K562 (cell line): ENCODE measurements at places on chromosomes 3 and 15. TPM values are rescaled to one million over a fixed set of nuclear protein-coding genes. Genes with fewer than 3 reads are reported as not detected.

- no peak for DNase-seq
- no peaks in the 10 kb centered on the region for H3K36me3 ChIP-seq
- no peak overlapping the region for H3K27ac ChIP-seq
- no peak overlapping the region for H3K4me3 ChIP-seq
- peaks cover 7% of the 10 kb centered on the region; the same call in 1 of the 2 replicates for H3K27me3 ChIP-seq
Observed at GRCh38 chr3:16378920-16379319, 113.9 kb downstream of the OXNAD1 start.

GRCh38 chr3:57756528-57757401 lies 656 bp downstream of the SLMAP start:
- H3K27ac ChIP-seq = peak overlapping the region; percentile 96
- no peaks in the 10 kb centered on the region for H3K27me3 ChIP-seq
- peaks cover 18% of the 10 kb centered on the region for H3K4me1 ChIP-seq
- peaks cover 28% of the 10 kb centered on the region for H3K36me3 ChIP-seq
- peak overlapping the region; percentile 71 for H3K4me3 ChIP-seq

FBXL22 gene
- not detected in 2 replicates for total RNA-seq

GRCh38 chr3:181868576-181869082 lies 156.9 kb downstream of the SOX2 start:
- H3K27ac ChIP-seq = no peak overlapping the region
- H3K4me3 ChIP-seq = no peak overlapping the region
- no peaks in the 10 kb centered on the region for H3K4me1 ChIP-seq
- H3K27me3 ChIP-seq = no peaks in the 10 kb centered on the region
- no peaks in the 10 kb centered on the region for H3K36me3 ChIP-seq

TOPAZ1 gene
- not detected in 2 replicates for total RNA-seq

GRCh38 chr3:49279376-49279775 lies 2.3 kb upstream of the C3orf62 start:
- H3K4me1 ChIP-seq = no peaks in the 10 kb centered on the region; the same call in 1 of the 2 replicates
- peaks cover 53% of the 10 kb centered on the region for H3K36me3 ChIP-seq
- no peaks in the 10 kb centered on the region for H3K27me3 ChIP-seq
- H3K4me3 ChIP-seq = no peak overlapping the region

DNA sequence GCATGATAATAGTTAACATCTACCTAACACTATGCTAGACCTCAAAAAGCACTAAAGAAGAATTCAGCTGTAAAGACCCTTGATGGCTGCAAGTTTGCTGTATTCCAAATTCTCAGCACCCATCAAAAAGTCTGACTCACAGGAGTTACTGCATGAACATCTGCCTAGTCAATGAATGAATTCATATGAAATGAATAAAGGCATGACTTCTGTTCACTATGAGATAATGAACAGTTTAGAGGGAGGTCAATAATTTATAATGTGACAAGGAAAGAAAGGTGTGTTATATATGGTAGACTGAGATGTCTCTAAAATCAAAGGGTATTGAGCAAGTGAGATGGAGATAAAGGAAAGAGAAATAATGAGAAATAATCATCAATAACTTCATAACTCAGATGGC lies 508.2 kb upstream of the TGFBR2 start:
- no peaks in the 10 kb centered on the region for H3K4me1 ChIP-seq
- H3K36me3 ChIP-seq = no peaks in the 10 kb centered on the region
- H3K27me3 ChIP-seq = no peaks in the 10 kb centered on the region
- H3K27ac ChIP-seq = no peak overlapping the region

GRCh38 chr3:179149406-179149867 lies 1.3 kb downstream of the PIK3CA start:
- peak overlapping the region; percentile 90 for H3K27ac ChIP-seq
- H3K36me3 ChIP-seq = no peaks in the 10 kb centered on the region
- H3K27me3 ChIP-seq = no peaks in the 10 kb centered on the region
- DNase-seq = no peak

DNA sequence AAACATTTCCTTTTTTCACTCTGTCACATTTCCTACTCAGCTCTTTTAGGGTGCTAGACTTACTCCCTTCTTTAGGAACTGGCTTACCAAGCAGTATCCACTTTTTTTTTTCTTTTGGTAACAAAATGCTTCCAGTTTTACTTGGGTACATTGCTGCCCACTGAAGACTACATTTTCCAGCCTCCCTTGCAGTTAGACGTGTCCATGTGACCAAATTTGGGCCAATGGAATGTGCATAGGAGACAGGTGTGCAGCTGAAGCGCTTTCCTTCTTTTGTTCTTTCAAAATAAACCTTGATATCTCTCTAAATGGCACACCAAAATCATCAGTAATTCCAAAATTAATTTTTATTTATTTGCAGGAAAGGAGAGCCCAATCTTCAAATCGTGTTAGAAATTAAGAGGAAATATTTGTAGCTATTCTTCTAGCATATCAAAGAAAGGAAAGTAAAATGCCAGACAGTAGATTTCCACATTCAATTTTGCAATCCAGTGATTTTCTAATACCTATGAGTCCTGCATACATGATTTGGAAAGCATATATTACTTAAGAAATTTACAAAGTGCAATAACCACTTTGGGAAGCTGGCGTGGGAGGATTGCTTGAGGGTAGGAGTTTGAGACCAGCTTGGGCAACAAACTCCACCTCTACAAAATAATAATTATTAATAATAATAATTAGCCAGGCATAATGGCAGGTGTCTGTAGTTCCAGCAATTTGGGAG lies 422.0 kb upstream of the FRG2C start:
- no peak for DNase-seq
- H3K27ac ChIP-seq = no peak overlapping the region
- H3K4me1 ChIP-seq = no peaks in the 10 kb centered on the region
- H3K4me3 ChIP-seq = no peak overlapping the region
- no peaks in the 10 kb centered on the region for H3K27me3 ChIP-seq
- no peaks in the 10 kb centered on the region for H3K36me3 ChIP-seq

GRCh38 chr3:197791892-197792647 lies 1.0 kb downstream of the LRCH3 start:
- peak overlapping the region; percentile 84 for H3K4me3 ChIP-seq
- DNase-seq = peak; percentile 47
- no peaks in the 10 kb centered on the region for H3K27me3 ChIP-seq
- H3K4me1 ChIP-seq = peaks cover 10% of the 10 kb centered on the region; the same call in 2 of the 3 replicates
- no peaks in the 10 kb centered on the region for H3K36me3 ChIP-seq

HTR3C gene
- not detected in 2 replicates for total RNA-seq

DNA sequence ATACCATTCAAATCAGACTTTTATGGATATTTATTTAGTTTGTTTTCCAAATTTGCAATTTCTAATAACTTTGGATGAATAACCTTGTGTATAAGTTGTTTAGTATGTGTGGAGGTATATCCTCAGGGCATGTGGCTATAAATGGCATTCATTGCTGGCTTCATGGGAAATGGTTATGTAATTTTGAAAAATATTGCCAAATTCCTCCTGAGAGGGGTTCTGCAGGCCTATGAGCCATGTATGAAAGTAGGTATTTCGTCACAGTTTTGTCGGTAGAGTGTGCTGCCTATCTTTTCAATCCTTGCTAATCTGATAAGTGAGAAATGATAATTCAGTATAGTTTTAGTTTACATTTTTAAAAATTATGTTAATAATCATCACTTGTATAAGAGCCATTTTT lies 256.4 kb upstream of the ZNF385D start:
- no peak overlapping the region for H3K27ac ChIP-seq
- no peak overlapping the region for H3K4me3 ChIP-seq
- no peak for DNase-seq
- no peaks in the 10 kb centered on the region for H3K4me1 ChIP-seq

GRCh38 chr3:104717828-104718196 lies 648.9 kb upstream of the ALCAM start:
- no peak overlapping the region for H3K4me3 ChIP-seq
- no peaks in the 10 kb centered on the region for H3K27me3 ChIP-seq
- no peak overlapping the region for H3K27ac ChIP-seq

GRCh38 chr3:21747376-21747775 lies 3.6 kb downstream of the ZNF385D start:
- no peaks in the 10 kb centered on the region for H3K4me1 ChIP-seq
- no peaks in the 10 kb centered on the region for H3K36me3 ChIP-seq
- no peak overlapping the region for H3K4me3 ChIP-seq
- H3K27ac ChIP-seq = no peak overlapping the region
- no peak for DNase-seq

GABRR3 gene
- not detected in 2 replicates for total RNA-seq

GRCh38 chr3:152524198-152525140 lies 255.7 kb downstream of the MBNL1 start:
- no peak overlapping the region for H3K27ac ChIP-seq
- no peaks in the 10 kb centered on the region for H3K4me1 ChIP-seq
- no peaks in the 10 kb centered on the region for H3K36me3 ChIP-seq
- DNase-seq = peak; percentile 14
- H3K4me3 ChIP-seq = no peak overlapping the region

GPR15 gene
- 0.13 TPM in 1 of 2 replicates, not detected in the other for total RNA-seq

GRCh38 chr15:87573039-87573438 lies 683.5 kb downstream of the NTRK3 start:
- no peak for DNase-seq
- H3K27ac ChIP-seq = no peak overlapping the region
- H3K4me3 ChIP-seq = no peak overlapping the region
- no peaks in the 10 kb centered on the region for H3K27me3 ChIP-seq
- no peaks in the 10 kb centered on the region for H3K4me1 ChIP-seq

DNA sequence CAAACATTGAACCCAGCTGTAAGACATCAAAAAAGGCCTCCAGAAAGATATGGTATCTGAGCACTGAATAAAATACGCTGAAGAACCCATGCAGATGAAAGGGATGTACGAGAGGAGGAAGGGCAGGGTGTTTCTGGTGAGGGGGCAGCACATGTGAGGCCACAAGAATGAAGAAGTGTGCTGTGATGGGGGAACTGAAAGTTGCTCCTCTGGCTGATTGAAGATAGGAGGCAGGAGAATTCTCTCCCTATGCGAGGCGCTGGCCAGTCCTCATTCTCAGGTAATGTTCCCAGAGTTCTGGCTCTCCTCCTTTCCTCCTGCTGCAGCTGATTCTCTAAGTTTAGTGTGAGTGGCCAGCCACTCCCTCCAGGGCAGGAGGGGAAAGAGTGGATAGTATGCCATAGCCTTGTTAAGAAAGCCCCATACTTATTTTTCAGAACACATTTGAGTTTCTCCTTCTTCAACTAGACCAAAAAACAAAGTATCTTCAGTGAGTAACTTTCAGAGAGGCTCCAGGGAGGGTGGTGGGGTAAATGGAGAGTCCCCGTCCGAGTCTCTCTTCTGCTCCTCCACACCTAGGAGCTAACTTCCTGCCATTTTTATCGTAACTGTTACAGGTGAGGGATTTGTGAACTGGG lies 26.9 kb upstream of the MYO1E start:
- peaks cover 33% of the 10 kb centered on the region for H3K27me3 ChIP-seq
- no peak overlapping the region for H3K4me3 ChIP-seq
- H3K27ac ChIP-seq = no peak overlapping the region
- no peak for DNase-seq
- H3K36me3 ChIP-seq = no peaks in the 10 kb centered on the region

DNA sequence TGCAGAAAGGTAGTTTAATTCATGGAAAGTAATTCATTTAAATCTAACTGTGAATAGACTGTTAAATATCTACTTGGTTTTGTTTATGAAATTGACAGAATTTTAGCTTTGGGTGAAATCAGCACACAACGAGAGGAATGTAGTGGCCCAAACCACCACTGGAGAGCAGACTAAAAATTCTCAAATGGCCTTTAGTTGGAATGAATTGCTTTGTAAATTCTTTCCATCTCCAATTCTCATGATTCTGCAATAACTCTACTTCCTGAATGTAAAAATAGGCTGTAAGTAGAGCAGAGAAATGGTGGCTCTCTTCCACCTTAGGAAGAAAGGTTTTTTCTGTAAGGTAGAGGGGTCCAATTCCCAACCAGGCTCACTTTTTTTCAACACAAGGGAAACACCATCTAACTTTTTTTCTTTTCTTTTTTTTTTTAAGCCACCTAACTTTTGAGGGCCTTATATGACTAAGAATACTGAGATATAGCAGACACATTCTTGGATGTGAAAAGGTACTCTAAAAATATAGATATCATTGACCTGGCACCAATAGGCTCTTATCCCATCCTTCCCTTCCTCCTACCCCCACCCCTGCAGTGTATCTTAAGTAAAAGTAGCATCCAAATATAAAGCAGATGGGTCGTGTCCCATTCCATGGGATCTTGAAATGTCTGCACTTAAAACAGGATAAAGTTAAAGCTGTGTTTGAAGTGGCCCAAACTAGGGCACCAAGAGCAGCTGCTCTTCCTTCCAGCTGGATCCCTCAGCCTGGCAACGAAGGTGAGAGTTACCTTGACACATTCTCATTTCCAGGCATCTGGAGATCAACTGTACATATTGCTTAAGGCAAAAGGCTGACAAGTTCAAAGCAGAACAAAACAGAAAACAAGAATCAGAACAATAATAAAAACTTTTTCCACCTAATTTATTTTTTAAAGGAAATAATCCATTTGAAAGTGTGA lies 194.1 kb downstream of the TPRG1 start:
- H3K4me1 ChIP-seq = no peaks in the 10 kb centered on the region
- no peak for DNase-seq
- no peaks in the 10 kb centered on the region for H3K27me3 ChIP-seq
- H3K27ac ChIP-seq = no peak overlapping the region
- no peaks in the 10 kb centered on the region for H3K36me3 ChIP-seq

- no peaks in the 10 kb centered on the region for H3K4me1 ChIP-seq
- H3K27ac ChIP-seq = no peak overlapping the region
- H3K4me3 ChIP-seq = no peak overlapping the region
- H3K36me3 ChIP-seq = no peaks in the 10 kb centered on the region
Observed at GRCh38 chr3:96510334-96510733, 304.1 kb upstream of the EPHA6 start.

SLC24A5 gene
- total RNA-seq = not detected in 2 replicates

- H3K4me1 ChIP-seq = no peaks in the 10 kb centered on the region
- no peak overlapping the region for H3K4me3 ChIP-seq
- H3K27me3 ChIP-seq = no peaks in the 10 kb centered on the region
- H3K27ac ChIP-seq = no peak overlapping the region
- no peak for DNase-seq
Observed at GRCh38 chr15:94494732-94495131, 263.4 kb downstream of the MCTP2 start.

DNA sequence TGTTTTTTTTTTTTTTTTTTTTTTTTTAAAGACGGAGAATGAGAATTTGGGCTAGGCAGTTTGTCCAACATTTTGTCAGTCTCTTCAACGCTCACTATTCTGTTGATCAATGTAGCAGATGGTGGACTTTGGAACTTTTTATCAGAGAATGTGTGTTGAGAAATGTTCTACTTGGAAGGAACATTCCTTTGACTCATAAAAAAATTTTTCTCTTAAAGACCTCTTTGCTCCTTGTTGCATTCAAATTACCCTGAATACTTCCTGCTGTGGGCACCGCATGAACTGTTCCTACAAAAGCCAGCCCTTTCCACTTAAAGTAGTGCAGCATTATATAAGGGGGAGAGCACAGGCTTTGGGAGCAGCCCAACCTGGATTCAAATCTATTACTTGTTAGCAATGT lies 182.9 kb downstream of the AKAP13 start:
- DNase-seq = no peak
- H3K27ac ChIP-seq = no peak overlapping the region
- no peaks in the 10 kb centered on the region for H3K36me3 ChIP-seq
- no peaks in the 10 kb centered on the region for H3K27me3 ChIP-seq
